Mucosa of gallbladder (tissue), 1 donor: ENCODE measurements at places on chromosomes 5 and 9. TPM values are rescaled to one million over a fixed set of nuclear protein-coding genes. Genes with fewer than 3 reads are reported as not detected.

FAXDC2 gene
- 91.0 TPM for total RNA-seq

DIRAS2 gene
- 26.3 TPM for total RNA-seq

PCDHGC4 gene
- total RNA-seq = 2.6 TPM

GADD45G gene
- total RNA-seq = 18.8 TPM

MRPL36 gene
- total RNA-seq = 33.7 TPM

FOXD4L3 gene
- not detected for total RNA-seq

CARD19 gene
- 45.2 TPM for total RNA-seq

LHX3 gene
- total RNA-seq = not detected

ENC1 gene
- 36.0 TPM for total RNA-seq

SPAG8 gene
- total RNA-seq = 4.6 TPM

PLAC8L1 gene
- not detected for total RNA-seq

SEMA5A gene
- 29.3 TPM for total RNA-seq

DPH7 gene
- 33.9 TPM for total RNA-seq

COL15A1 gene
- total RNA-seq = 46.2 TPM

TEK gene
- total RNA-seq = 8.1 TPM

POU5F2 gene
- 1.0 TPM for total RNA-seq

SLC34A1 gene
- total RNA-seq = 0.06 TPM

NMUR2 gene
- 0.09 TPM for total RNA-seq

RPL12 gene
- 764 TPM for total RNA-seq
